ENCODE measurements at places on chromosomes 11 and 22.

GRCh38 chr11:77129842-77130756, 2.1 kb downstream of the MYO7A start:
- no peak for DNase-seq

DNA sequence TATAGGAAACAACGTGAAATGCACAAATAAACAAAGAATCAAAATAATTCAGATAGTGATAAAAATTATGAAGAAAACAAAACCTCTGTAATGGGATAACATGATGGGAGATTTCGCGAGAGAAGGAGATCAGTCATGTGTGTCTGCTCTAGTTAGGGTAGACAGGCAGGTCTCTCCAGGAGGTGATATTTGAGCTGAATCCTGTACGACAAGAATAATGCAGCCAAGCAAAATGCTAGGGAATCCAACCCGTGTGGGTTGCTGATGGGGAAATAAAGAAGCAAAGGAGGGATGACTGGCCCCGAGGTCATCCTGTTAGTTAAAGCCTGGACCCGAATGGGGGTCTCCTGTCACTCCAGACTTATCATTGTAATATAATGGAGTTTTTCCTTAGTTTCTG, 16.0 kb downstream of the MAML2 start:
- no peak for DNase-seq

DNA sequence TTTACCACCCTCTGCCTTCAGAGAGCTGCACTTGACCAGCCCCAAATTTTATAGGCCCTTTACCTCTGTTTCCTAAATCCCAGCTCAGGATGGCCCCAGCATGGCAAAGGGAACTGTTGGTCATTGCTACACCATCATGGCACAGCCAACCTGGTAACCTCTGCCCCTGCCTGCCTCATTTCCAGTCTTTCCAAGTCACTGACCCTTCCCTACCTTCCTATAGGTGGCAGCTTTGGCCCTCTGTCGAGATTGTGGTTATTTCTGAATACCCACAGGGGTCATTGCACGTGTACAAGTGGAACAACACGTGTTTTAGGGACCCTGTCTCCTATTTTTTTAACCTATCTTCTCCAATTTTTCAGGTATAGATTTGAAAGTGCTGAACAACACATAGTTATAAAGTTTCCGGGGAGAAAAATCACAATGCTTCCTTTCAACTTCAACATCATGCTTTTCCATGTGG, 2.8 kb downstream of the GALNT18 start:
- no peak for DNase-seq

DNA sequence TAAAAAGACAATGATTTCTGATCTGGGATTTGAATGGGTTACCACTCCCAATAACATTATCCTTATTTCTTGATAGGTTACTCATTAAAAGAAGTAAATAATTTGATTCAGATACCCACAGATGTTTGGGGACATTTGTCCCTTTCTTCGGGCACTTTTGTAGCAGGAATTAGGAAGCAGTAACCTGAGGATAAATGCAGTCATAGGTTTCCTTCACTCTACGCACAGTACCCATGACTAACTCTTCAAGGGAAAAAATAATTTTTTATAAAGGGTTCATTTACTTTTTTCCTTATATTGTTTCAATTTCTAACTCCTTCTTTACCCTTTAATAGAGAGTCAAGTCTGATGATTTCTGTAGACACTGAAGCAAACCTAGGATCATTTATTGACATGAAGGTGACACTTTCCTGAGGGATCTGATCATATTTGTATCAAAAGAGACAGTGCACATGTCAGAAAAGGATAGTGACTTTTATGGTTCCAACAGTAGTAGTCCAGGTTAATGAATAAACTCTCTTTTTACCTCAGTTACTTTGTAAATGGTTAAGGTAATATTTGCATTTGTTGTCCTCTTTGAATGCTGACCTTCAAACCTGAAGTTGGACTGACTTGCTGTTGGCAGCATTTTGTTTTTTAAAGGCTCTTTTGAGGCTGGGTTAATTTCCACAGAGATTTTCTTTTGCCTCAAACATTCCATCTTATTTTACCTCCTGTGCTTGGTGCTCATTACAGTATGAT, 1072.0 kb downstream of the LRRC4C start:
- no peak for DNase-seq

DNA sequence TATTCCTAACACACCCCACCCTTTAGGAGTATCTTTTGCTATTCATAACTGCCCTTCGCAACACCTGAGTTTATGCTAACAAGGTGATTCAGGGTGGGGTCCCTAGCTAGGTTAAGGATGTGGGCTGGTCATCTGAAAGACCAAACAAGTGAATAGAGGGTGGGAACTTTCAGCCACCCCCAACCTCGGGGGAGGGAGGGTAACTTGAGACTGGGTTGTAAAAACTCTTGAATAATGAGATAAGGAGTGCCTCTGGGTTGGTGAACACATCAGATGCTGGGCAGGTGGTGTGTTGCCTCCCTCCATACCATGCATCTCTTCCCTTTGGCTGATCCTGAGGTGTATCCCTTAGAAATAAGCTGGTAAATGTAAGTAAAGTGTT, 111.5 kb downstream of the SWAP70 start:
- DNase-seq, result no peak

- DNase-seq, result no peak
Measured at GRCh38 chr11:108698844-108699642, 34.2 kb downstream of the DDX10 start.

DNA sequence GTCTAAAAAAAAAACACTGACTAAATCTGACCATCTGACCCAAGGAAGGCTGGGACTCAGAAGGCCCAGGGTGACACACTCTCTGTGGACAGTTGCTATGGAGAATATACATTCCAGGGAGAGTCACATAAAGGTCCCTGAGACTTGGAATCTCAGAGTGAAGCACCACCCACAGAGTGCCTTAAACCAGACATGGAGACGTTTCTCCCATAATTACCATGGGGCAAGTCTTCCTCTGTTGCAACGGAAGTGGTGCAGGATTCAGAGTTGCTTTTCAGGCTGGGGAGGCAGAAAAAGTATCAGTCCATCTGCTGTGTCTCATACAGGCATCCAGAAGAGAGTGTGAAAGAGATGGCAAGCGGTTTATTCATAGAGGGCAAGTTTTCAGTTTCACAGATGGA, 58.7 kb upstream of the SLN start:
- no peak for DNase-seq

Data from NCI-H1436 treated with DMSO at 0.1 percent for 48 hours (cell line).